ENCODE measurements at places on chromosomes 13 and 19. TPM values are rescaled to one million over a fixed set of nuclear protein-coding genes. Genes with fewer than 3 reads are reported as not detected.

Gene RFPL4AL1
- total RNA-seq, result not detected

Gene PSG4
- total RNA-seq, result not detected

Gene C19orf67
- total RNA-seq, result not detected

Gene FFAR1
- not detected for total RNA-seq

Gene CYP4F2
- 0.16 TPM for total RNA-seq

Gene CRB3
- total RNA-seq, result 79.1 TPM

Gene PRSS57
- total RNA-seq, result not detected

Gene KLK12
- not detected for total RNA-seq

Gene TNFSF13B
- 0.49 TPM for total RNA-seq

Gene CABP5
- total RNA-seq, result not detected

Gene GIPC1
- total RNA-seq, result 264 TPM

Gene SMIM7
- 47.9 TPM for total RNA-seq

Gene ZNF583
- 3.9 TPM for total RNA-seq

Gene PEX11G
- total RNA-seq, result 9.5 TPM

Gene ELL
- 13.0 TPM for total RNA-seq

Gene OR4F17
- not detected for total RNA-seq

Gene FAM216B
- total RNA-seq, result not detected

Gene NLRP5
- not detected for total RNA-seq

Gene PRR12
- 15.8 TPM for total RNA-seq

Gene ZNF880
- 18.4 TPM for total RNA-seq

Gene MBD3L3
- total RNA-seq, result not detected

Gene ANKLE1
- 0.76 TPM for total RNA-seq

Gene TEKTIP1
- not detected for total RNA-seq

Gene ZNF66
- total RNA-seq, result 0.51 TPM

Gene ZNF99
- not detected for total RNA-seq

Gene GZMM
- total RNA-seq, result not detected

Gene PPM1N
- total RNA-seq, result 1.0 TPM

Gene CAMSAP3
- 2.3 TPM for total RNA-seq

Gene SGCG
- 0.16 TPM for total RNA-seq

Gene TEAD2
- 59.7 TPM for total RNA-seq

Gene COX7A1
- 0.76 TPM for total RNA-seq

Gene GPR4
- not detected for total RNA-seq

Gene ZNF878
- 0.16 TPM for total RNA-seq

Gene SIAH3
- total RNA-seq, result 0.16 TPM

Gene TLE2
- total RNA-seq, result 0.16 TPM

Gene S1PR2
- total RNA-seq, result 2.8 TPM

Gene KCTD4
- total RNA-seq, result not detected

Gene KIR3DL2
- total RNA-seq, result not detected

Gene LRRC4B
- 0.25 TPM for total RNA-seq

Gene CEACAM7
- total RNA-seq, result not detected

Gene ANKRD24
- total RNA-seq, result under 0.01 TPM

Gene GARIN5A
- 7.4 TPM for total RNA-seq

Gene HIF3A
- total RNA-seq, result 44.5 TPM

Gene HAUS8
- 6.2 TPM for total RNA-seq

Gene LGALS7
- total RNA-seq, result not detected

Gene FCER2
- not detected for total RNA-seq

Gene SHD
- total RNA-seq, result not detected

Gene GNA15
- total RNA-seq, result not detected

Gene TEX26
- total RNA-seq, result not detected

Gene KPTN
- total RNA-seq, result 7.7 TPM

Gene APOE
- total RNA-seq, result 12.2 TPM

Gene RNF225
- 0.13 TPM for total RNA-seq

Gene NXNL1
- total RNA-seq, result not detected

Gene EPS8L1
- total RNA-seq, result 6.0 TPM

Gene LILRB2
- not detected for total RNA-seq

Gene HTR2A
- not detected for total RNA-seq

Gene ZNF414
- total RNA-seq, result 18.5 TPM

Gene MAST1
- 1.0 TPM for total RNA-seq

Gene OR10H1
- total RNA-seq, result not detected
